ENCODE measurements at places on chromosomes 16 and 17.

- no peak for DNase-seq
Observed at GRCh38 chr17:68450391-68450790, 6.9 kb downstream of the WIPI1 start.

DNA sequence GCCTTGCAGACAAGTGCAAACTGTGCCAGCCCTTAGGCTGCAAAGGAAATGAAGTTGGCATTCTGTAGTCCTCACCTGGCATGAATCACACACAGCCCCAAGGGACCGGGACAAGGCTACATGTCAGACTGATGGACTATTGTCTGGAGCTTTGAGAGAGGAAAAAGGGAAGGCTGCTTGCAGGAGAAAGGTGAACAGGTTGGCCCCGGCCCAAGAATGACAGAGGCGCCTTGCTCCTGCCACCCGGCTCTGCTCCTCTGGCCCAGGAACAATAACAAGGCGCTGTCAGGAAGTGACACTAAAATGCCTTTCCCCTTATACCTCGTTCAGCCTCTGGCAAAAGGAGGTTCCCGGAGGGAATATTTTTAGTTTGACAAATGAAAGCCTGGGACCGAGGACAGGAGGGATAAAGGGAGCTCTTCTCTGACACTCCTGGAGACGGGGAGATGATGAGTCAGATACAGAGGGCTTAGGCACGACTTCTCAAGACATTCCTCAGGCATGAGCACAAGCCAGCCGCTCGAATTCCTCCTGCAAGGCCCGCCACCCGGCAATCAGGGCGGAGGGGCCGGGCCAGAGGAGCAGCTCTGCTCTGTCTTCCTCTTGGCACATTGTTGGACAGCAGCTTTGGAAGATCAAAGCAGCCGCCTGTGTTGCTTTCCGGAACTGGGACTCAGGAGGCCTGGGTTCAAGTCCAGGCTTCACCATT lies 105.8 kb downstream of the NOG start:
- DNase-seq = no peak

GRCh38 chr17:33854596-33854995 lies 400.5 kb upstream of the CCL2 start:
- no peak for DNase-seq

GRCh38 chr16:64094181-64094965 lies 1027.5 kb downstream of the CDH11 start:
- no peak for DNase-seq

DNA sequence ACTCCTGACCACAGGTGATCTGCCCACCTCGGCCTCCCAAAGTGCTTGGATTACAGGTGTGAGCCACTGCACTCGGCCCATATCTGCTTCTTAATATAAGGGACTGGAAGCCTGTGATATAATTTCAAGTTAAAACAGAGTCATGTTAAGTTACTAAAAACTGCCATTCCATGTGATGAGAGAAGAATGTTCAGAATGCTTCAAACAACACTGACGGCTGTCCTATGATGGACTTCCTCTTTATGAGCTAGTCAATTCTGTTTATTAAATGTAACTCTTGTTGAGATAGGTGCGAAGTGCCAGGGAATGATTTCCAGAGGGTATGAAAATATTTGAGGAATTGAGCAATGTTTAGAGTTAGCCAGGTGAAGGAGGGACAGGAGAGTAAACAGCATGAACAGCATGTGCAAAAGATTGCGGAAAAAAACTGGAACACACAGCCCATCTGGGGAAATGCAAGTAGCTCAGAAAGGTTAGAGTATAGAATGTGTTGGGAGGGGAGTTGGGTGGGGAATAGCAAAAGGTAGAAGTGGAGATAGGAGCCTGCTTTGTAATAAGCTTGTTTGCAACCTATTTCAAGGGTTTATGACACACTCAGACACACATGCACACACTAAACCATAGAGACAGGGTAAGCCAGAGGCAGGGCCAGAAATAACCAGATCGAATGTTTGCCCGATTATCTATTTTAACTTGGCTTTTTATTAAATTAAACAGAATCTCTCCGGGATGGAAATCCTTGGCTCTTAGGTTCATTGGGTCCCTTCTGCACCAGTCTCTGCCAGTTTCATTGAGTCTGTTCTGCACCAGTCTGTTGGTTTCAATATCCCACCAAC lies 135.6 kb upstream of the COX10 start:
- no peak for DNase-seq

DNA sequence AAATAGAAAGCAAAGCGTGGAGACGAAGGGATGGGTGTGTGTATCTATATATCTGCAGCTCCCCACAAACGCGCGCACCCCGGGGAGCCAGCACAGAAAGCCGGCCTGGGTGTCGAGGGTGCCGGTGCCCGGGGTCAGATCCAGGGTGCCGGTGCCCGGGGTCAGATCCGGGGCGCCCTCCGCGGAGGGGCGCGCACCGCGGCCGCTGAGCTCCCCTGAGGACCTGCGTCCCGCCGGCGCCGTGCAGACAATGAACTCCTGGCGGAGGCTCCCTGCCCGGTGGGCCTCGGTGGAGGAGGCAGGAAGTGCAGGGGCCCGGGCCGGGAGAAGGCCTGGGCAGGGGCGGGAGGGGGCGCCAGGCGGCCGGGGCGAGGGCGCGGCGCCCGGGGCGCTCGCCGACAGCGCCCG lies 1.1 kb downstream of the ZNF423 start:
- no peak for DNase-seq

DNA sequence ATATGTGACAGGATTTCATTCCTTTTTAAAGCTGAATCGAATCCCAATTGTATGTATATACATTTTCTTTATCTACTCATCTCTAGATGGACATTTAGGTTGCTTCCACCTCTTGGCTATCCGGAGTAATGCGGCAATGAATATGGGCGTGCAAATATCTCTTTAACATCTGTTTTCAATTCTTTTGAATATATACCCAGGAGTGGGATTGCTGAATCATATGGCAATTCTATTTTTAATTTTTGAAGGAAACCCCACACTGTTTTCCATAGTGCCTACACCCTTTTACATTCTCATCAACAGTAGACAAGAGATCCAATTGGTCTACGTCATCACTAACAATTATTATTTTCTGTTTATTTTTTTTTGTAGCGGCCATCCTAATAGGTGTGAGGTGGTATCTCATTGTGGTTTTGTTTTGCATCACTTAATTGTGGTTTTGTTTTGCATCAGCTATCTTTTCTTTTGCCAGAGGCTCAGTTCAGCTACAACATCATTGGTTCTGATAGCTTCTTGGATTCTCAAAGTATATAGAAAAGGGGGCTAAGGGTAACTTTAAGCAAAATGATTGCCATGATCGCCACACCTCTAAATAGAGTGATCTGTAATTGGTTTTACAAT lies 25.6 kb upstream of the MAP2K6 start:
- no peak for DNase-seq

- no peak for DNase-seq
Observed at GRCh38 chr16:73882651-73883050, 414.0 kb upstream of the PSMD7 start.

- no peak for DNase-seq
Observed at GRCh38 chr16:72715267-72715666, 332.7 kb downstream of the ZFHX3 start.

GRCh38 chr17:20226814-20227482 lies 217.8 kb downstream of the SPECC1 start:
- DNase-seq = peak; percentile 87

DNA sequence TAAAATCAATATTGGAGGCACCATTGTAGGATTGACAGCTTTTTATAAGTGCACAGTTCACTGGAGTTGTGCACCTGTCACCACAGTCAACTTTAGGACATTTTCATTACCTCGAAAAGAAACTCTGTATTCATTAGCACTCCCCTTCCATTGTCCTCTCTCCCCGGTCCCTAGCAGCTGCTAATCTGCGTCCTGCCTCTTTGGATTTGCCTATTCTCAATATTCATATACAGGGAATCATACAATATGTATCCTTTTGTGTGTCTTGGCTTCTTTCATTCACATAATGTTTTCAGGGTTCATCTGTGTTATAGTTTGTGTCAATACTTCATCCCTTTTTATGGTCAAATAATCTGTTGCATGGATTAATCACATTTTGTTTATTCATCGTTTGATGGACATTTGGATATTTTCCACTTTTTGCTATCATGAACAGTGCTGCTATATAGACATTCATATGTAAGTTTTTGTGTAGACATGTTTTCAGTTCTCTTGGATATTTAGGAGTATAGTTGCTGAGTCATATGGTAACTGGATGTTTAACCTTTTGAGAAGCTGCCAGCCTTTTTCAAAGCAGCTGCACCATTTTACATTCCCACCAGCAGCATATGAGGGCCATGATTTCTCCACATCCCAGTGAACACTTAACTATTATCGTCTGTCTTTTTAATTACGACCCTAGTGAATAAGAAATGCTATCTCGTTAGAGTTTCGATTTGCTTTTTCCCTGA lies 9.8 kb downstream of the DNAJA3 start:
- DNase-seq = no peak

DNA sequence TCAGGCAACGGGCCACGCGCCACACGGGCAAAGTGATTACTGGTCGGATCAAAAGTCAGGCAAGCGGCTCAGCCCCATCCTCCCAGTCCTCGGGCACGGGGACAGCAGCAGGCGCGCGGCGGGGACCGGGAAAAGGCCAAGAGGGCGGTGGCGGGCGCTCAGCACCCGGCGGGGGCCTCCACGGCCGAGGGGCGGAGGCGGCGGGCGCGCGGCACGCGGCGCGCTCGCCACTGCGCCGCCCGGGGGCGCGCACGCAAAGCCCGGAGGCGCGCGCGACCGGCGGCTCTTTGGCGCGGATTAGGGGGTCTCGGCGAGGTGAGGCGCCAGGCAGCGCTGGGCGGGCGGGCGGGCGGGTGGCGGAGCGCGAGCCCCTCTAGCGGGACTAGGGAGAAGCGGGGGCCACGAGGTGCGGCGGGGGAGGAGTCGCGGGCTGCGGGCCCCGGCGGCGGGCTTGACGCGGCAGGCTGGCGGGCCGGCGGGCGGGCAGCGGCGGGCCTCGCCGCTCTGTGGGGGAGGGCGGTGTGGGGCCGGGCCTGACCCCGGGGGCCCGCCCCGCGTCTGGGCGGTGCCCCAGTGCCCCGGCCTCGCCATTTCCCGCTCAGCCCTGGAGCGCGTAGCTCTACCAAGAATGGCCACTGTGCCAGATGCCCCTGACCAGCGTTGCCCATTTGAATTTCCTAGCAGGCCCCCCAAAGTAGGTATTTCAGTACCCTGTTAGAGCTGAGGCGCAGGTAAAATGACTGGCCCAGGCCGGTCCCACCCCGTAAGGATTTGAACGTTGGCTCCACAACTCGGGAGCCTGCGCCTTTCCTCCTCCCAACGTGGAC lies at the start of the genes ACACA and TADA2A:
ACACA (minus strand) TSS at position 202 of the 827 bp plus-strand sequence. CDS start 537 bp downstream, outside the sequence.
TADA2A (plus strand) TSS at position 252 of the 827 bp plus-strand sequence. CDS start 4,480 bp downstream, outside the sequence.
- peak; percentile 89 for DNase-seq

- no peak for DNase-seq
Observed at GRCh38 chr16:59597269-59597668, 863.2 kb upstream of the GOT2 start.

- no peak for DNase-seq
Observed at GRCh38 chr17:9286434-9286833, 265.1 kb downstream of the NTN1 start.

DNA sequence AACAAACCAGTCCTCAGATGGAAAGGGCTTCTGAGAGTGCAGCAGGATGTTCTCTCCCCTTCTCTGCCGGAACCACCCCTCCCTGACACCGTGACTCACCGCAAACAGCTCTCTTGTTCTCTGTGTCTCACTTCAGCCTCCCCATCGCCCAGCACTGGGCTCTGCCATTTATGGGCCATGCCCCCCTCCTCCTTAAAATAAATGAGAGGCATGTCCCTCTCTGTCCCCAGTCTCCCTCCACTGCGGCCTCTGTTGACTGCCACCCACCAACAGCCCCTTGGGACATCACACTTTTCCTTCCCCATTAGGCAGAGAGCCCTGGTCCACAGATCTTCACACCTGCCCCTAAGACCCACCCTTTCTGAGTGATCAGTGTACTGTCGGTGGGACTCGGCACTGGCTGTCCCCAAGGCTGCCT lies 6.3 kb downstream of the CCDC102A start:
- DNase-seq = peak; percentile 84

- DNase-seq = no peak
Observed at GRCh38 chr17:57084361-57084801, 665 bp upstream of the AKAP1 start.

- no peak for DNase-seq
Observed at GRCh38 chr16:1899641-1900451, 18.4 kb downstream of the HS3ST6 start.

DNA sequence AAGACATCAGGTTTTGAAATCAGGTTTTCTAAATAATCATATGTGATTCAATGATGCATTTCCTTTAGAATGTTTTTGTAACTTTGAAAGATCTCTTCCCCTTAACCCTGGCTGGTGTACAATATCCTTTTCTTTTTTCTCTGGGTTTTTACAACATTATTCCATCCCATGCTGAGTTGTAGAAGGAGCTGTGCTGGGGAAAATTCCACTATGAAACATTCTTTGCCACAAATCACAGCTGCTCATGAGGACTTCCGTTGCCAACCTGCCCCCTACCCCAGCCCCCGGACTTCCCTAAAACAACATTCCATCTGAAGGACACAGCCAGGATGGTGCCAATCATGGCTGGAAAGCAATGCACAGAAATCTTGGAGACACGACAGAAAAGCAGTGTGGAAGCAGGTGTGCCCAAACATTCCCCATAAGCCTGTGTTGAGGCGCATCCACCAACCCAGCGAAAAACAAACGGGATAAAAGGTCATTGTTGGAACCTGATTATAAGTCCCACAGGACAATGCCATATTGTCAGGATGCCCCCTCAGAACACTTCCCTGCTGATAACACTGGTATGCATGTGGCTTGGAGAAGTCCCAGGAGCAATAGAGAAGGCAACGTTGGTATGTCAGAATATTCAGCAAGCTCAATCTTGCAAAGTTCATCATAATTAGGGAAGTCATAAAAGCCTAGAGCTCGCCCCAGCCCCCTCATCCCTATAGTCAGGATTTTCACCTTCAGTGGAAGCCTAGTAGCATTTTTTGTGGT lies 475.0 kb downstream of the HS3ST3B1 start:
- no peak for DNase-seq

- no peak for DNase-seq
Observed at GRCh38 chr16:88939245-88939971, 37.6 kb downstream of the CBFA2T3 start.

GRCh38 chr17:57622683-57623433 lies 122.2 kb downstream of the CCDC182 start:
- peak; percentile 23 for DNase-seq

DNA sequence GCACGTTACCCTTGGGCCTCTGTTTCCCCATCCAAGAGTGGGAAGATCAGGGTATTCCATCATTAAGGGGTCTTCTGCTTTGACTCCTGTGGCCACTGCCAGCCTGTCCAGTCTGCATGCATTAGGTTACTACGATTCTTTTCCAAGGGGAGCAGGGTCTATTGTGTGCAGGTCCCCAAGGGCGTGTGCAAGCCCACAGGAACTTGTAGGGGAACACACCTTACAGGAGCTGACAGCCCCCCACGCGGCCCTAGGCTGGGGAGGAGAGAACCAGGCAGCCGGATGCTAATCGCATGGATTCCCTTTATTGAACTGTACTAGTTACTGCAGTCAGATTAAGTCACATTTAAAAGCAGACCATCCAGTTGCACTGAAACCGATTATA lies 116.7 kb downstream of the C16orf78 start:
- DNase-seq = no peak
